Testis (tissue), 5 donors: ENCODE measurements at places on chromosomes 11 and 22.

DNA sequence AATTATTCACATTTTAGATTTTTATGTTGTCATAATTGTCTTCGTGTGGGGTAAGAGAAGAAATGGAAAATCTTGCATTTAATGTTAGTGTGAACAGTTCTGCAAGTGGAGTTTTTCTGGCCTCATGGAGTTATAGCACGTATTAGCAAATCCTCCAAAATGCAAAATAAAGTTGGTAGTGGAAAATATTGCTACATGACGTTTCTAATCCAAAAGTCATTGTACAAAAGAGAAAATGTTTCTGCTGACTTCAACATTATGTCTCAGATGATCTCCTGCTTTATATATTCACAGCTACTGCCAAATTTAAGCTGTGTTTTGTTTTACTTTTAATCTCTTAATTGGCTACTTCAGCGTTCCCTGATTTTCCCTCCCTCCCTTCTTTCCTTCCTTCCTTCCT lies 1804.0 kb upstream of the RAG2 start:
- no peak for DNase-seq

DNA sequence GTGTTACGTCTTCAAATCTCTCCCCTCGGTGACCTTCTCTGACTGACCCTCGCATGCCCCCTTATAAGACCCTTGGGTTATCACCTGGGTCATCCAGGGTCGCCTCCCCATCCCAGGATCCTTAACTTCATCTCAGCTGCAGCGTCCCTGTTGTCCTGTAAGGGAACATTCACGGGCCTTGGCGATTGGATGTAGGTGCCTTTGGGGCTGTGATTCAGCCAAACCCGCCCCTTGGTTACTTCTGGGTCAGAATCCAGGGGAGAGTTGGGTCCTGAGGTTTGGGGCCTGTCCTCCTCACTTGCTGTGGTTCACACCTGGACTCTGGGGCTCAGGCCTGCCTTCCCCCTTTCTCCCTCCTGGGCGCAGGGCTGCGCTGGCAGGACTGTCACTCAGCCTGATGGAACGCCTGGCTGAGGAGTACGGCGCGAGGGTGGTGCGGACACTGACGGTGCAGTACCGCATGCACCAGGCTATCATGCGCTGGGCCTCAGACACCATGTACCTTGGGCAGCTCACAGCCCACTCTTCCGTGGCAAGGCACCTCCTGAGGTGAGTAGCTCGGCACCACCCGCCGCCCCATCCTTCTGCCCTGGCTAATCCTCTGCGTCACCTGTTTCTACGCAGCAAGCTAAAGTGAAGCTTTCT lies 29.4 kb downstream of the IGHMBP2 start:
- DNase-seq, result no peak

- DNase-seq, result no peak
Observed at GRCh38 chr11:73100578-73100977, 41.5 kb downstream of the FCHSD2 start.

DNA sequence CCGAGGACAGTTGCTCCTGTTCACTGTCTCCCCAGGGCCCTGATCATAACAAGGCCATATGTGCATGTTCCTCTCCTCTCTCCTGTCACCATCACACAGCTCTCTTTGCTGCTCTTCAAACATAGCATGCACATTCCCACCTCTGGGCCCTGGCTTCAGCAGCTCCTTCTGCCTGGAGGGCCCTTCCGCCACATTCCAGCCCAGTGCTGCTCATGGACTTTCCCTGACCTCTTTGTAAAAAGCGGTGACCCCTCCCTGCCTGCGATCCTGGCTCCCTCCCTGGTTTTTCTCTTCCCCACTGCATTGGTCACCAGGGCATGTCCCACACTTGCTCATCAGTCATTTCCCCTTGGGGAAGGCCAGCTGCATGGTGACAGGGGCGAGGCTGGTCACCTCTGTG lies 98.2 kb downstream of the MYO18B start:
- DNase-seq, result no peak

DNA sequence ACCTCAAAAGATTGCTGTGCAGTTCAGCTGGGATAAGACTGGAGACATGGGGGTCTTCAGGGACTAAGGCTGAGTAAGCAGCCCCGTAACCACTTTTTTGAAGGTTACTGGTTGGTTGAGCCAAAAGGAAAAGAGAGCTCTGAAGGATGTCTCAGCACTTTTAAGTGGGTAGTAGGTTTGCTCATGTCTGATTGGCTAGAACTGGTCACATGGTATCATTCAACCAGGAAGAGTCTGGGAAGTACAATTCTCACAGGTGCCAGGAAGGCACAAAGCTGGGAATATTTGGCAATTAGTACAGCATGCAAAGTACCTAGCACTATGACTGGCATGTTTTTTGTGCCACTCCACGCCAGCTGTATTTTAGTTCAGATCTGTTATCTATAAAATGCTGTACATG lies 58.1 kb downstream of the SNX19 start:
- no peak for DNase-seq

- DNase-seq, result no peak
Observed at GRCh38 chr11:70109006-70109405, 30.9 kb downstream of the ANO1 start.

DNA sequence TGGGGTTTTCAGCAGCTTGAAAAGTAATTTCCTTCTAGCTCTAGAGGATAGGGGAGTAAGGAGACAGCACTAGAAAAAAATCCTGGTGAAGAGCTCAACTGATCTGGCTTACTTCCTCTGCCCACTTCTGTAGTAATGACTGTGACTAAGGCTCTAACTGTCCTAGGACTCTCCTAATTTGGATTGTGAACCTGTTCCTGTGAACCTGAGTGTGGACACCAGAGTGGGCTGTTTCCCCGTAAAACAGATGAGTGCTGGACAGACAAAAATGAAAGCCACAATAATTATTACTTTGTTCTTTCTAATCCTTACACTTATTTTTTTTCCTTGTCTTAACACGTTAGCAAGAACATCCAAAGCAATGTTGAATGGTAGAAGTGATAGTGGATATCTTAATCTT lies 154.1 kb downstream of the AASDHPPT start:
- DNase-seq, result no peak

- DNase-seq, result no peak
Observed at GRCh38 chr11:131300439-131300717, 70.0 kb upstream of the NTM start.

DNA sequence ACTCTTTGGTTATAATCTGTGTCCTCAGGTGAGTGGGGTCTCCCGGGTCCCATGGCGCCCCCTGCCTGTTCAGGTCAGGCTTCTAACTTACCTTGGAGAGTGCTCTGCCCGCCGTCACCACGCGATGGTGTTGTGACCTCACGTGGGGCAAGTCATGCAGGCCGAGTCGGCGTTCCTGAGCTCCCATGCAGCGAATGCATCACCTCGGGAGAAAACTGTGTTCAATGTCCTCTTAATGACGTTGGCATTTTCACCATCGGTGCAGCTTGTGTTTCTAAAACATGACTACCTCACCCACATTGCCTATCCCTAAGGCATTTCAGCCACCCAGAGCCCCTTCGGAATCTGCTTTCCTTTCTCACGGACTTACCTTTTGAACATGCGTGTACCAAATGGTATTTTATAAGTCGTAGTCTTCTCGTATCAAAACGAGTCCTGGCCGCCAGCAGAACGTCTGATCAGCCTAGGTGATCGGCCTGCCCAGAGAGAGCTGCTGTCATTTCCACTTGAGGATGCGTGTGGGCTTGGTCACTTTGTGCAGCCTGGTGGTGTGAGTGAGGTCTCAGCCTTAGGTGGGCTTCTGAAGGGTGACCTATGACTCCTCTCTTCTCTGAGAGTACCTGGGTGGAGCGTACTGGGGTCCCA lies 64.8 kb downstream of the TBC1D22A start:
- no peak for DNase-seq

DNA sequence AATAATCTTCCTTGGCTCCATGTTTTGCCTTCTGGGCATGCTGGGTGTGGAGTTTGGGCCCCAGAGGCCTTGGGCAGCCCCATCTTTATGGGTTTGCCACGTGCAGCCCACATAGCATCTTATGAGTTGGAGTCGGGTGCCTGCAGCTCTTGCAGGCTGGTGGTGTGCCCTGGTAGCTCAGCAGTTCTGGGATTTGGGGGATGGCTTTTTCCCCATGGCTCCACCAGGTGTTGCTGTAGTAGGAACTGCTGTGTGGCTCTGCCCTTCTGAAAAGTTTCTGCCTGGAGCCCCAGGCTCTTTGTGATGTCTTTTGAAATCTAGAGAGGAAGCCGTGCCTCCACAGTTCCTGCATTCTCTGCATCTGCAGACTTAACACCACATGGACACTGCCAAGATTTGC lies 16.8 kb downstream of the EED start:
- DNase-seq, result no peak

- no peak for DNase-seq
Observed at GRCh38 chr22:23245045-23245798, 64.9 kb downstream of the BCR start.

- DNase-seq, result peak; percentile 40
Observed at GRCh38 chr11:61555051-61555969, 25.6 kb downstream of the SYT7 start.

GRCh38 chr22:49320714-49321476 lies 506.8 kb downstream of the BRD1 start:
- DNase-seq, result no peak

DNA sequence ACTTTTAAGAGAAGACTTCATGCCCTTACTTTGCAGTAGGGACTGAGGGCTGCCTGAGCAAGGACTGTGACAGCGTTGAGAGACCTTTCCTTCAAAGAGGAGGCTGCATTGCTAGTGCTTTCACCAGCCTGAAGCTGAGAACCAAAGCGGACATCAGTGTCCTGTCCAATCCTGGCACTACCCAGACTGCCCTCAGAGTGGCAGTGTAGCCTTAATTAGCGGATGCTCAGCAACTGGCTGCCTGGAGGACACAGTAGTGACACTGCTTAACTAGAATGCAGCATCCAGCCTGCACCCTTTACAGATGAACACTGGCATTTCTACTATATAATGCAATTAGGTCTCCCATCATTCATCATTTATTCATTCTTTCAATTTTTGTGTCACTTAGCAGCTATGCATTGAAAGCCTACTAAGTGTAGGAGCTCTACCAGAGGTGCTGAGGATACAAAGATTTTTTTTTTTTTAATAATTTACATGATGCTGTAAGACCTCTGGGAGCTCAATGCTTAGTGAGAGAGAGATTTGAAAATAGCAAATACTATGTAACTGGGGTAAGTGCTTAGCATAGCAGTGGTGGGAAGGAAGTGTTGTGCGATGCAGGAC lies 36.9 kb upstream of the SLC36A4 start:
- DNase-seq, result peak; percentile 90

DNA sequence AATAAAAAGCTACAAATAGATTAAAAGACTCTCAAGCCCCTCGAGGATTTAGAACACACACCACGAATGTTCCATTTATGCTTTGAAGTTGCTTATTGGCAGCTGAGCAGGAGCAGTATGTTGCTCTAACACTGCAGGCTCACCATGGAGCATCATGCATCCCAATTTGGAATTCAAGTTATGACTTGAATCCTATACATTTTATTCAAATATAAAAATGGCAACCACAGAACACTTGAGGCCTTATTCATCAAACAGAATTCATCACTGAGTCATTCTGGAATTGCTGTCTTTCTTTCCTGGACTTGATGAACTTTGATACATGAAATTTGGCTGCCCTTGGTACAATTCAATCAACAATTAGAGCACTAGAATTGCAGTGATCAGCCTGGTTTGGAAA lies 24.5 kb upstream of the BLID start:
- DNase-seq, result no peak

- no peak for DNase-seq
Observed at GRCh38 chr11:68002938-68003845, 705 bp downstream of the UNC93B1 start.

GRCh38 chr22:49403102-49403501 lies 424.6 kb downstream of the BRD1 start:
- peak; percentile 6 for DNase-seq

DNA sequence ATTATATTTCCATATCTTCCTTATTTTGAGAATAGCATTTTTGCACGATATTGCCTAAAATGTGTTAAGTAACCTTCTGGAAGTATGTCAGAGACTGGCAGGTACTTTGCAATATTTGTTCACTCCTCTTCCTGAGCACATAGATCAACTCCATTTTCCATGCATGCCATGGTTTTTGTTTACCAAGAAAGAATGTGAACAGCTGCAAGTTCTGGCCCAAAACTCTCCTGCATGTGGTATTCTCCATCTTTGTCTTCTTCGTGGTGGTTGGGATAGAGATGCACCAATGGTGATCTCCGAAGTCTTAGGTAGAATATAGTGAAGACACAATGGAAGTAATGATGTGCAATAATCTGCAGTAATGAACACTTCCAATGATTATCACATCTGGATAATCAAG lies 2241.0 kb upstream of the RAG2 start:
- no peak for DNase-seq

- no peak for DNase-seq
Observed at GRCh38 chr11:100105982-100106358, 581.1 kb upstream of the ARHGAP42 start.

DNA sequence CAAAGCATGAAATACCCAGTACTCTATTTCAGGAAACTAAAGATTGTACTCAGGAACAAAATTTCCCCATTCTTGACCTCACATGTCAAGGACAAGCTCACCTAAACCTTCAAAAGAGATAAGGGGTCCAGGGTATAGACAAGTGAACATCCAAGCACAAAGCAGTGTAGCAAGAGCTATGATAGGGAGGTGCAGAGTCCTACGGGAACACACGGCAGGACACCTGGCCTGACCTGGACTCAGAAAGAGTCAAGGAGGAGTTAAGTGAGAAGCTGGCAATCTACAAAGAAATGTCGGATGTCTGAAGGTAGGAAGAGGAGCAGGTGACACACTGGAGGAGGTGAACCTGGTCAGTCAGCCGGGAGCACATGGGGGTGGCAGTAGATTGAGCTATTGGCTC lies 67.1 kb upstream of the LDLRAD3 start:
- DNase-seq, result no peak

GRCh38 chr11:5922749-5923426 lies 19.2 kb upstream of the OR56A3 start:
- DNase-seq, result no peak

DNA sequence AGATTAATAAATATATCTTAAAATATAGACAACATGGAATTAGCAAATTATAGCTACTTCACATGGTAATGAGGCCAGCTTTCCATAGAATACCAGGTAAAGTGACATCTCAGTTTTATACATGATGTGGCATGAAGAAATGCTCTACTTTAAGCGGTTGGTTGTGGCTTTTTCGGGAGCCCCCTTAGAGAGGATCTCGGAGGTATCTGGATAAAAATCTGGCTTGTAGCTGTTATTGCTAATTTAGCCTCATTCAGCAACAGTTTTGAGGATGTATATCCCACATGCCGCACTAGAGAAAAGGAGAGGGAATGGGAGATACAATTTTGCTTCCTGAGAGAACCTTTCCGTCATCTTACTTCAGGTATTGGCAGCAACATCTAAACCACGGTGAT lies 24.0 kb upstream of the TOP3B start:
- DNase-seq, result no peak
